ENCODE measurements at places on chromosomes 3 and 15. TPM values are rescaled to one million over a fixed set of nuclear protein-coding genes. Genes with fewer than 3 reads are reported as not detected.

DNA sequence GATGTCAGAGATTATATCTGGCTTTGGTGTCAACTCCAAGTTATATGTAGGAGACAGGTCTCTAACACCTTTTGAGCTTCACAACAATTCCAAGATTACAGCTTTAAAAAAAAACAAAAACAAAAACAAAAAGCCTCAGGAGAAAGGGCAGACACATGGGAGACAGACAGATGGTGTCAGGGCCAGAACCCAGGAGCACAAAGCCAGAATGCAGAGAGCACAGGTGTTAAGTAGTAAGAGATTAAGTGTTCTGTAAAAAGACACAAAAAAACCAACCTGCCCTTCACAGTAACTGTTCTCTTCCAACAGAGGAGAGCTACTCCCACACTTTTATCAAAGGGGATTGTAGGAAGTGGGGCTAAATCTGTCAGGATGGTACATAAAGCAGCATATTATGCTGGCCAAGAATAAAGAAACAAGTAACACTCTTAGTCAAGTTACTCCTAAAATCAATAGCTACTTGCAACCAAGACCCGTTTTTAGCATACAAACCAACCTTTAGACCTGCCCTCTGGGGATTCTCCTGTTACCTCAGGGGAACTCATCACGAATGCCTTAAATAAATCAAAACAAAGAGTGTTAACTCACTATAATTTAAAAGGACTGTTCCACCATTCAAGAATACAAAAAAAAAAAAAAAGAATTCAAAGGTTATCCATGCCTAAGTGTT, 5.9 kb downstream of the CPEB1 start:
- no peak for DNase-seq

LIPC gene
- total RNA-seq: not detected

- DNase-seq: no peak
Measured at GRCh38 chr3:118803096-118803476, 231.6 kb downstream of the IGSF11 start.

PCSK6 gene
- 18.0 TPM for total RNA-seq

DNA sequence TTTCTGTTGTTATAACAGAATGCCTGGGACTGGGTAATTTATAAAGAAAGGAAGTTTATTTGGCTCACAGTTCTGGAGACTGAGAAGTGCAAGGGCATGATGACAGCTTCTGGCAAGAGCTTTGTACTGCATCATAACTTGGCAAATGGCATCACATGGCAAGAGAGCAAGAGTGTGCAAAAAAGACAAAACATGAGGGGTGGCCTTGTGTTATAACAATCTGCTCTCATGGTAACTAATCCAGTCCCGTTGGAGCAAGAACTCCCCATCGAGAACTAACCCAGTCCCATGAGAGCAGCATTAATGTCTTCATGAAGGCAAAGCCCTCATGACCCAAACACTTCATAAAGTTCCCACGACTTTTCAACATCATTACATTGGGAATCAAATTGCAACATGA, 23.2 kb downstream of the SCN11A start:
- DNase-seq: no peak

GRCh38 chr3:58234516-58234931, 3.1 kb upstream of the ABHD6 start:
- DNase-seq: no peak

DNA sequence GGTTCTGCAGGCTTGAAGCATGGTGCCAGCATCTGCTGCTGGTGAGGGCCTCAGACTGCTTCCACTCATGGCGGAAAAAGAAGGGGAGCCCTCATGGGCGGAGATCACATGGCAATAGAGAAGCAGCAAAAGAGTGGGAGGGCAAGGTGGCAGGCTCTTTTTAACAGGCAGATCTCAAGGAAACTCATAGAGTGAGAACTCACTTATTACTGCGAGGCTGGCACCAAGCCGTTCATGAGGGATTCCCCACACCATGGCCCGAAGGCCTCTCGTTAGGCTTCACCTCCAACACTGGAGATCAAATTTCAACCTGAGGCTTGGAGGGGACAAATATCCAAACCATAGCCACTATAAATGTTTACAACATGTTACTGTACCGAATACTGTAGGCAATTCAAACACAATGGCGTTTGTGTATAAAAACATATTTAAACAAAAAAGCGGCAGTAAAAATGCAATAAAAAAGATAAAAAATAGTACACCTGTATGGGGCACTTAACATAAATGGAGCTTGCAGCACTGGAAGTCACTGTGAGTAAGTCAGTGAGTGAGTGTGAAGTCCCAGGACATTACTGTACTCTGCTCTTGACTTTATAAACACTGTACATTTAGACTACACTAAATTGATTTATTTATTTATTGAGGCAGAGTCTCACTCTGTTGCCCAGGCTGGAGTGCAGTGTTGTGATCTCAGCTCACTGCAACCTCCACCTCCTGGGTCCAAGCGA, 18.8 kb upstream of the MOBP start:
- no peak for DNase-seq

STAB1 gene
- total RNA-seq: 149 TPM

- DNase-seq: no peak
Measured at GRCh38 chr15:37138591-37139215, 38.4 kb upstream of the MEIS2 start.

GRCh38 chr3:188868803-188869202, 303.0 kb upstream of the TPRG1 start:
- no peak for DNase-seq

- DNase-seq: peak; percentile 32
Measured at GRCh38 chr3:120561251-120562045, 34.7 kb upstream of the NDUFB4 start.

DNA sequence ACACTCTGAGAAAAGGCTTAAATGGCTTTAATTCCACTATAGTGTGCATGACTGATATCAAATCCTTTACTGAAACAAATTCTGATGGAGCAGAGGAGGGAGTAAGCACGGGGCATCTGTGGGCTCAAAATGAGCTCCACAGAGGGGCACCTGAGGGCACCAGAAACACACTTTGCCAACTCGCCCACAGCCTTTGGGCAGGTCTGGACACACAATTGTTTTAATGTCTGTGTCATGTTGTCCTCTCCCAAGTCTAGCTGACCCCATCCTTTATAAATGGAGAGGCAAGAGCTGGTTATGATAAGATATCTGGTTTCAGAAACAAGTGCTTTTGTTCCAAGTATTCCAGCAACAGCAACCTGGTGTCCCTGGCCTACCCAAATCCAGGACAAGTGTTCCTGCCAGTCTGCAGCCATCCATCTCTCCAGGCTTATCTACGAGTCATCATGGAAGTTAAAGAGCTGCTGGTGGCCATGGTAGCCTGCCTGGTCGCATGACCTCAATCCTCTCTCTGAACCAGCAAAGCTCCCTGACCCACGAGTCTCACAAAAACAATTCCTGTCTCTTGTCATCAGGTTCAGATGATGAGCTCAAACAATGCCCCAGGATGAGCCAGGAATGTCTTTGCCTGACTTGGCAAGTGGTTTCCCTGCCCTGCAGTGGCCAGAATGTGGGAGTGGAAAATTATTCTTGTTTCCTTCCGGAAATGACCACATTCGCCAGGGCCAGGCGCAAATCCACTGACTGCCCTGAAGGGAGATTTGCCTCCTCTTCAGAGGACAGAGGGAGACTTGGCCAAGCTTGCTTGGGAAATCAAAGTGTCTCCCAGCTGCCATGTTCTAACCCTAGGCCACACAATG, 64.4 kb upstream of the TPM1 start:
- no peak for DNase-seq

- DNase-seq: no peak
Measured at GRCh38 chr3:103203441-103203840, 768.6 kb downstream of the ZPLD1 start.

DNA sequence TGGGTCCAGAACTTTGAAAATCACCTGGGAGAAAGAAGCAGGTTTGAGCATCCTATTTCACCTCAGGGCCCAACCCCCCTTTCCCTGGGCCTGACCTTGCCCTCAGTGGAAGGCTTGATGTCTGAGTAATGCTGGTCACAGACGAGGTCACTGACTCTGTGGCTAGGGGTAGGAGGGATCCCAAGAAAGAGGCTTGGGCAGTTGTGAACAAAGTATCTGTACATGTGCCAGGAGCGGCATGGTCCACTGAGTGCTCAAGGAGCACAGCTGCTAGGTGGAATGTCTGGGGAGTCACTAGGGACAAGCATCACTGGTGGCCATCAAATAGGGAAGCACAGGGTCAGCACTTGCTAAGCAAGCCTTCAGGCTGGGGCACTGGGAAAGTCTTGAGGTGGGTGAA, 7.3 kb downstream of the CCDC71 start:
- no peak for DNase-seq

RPLP1 gene
- total RNA-seq: 624 TPM

- DNase-seq: no peak
Measured at GRCh38 chr15:90205886-90206285, 4.8 kb downstream of the SEMA4B start.

FSD2 gene
- 1.6 TPM for total RNA-seq

PLCL2 gene
- total RNA-seq: 21.9 TPM

- DNase-seq: no peak
Measured at GRCh38 chr15:52101542-52102323, 10.8 kb downstream of the BCL2L10 start.

DNA sequence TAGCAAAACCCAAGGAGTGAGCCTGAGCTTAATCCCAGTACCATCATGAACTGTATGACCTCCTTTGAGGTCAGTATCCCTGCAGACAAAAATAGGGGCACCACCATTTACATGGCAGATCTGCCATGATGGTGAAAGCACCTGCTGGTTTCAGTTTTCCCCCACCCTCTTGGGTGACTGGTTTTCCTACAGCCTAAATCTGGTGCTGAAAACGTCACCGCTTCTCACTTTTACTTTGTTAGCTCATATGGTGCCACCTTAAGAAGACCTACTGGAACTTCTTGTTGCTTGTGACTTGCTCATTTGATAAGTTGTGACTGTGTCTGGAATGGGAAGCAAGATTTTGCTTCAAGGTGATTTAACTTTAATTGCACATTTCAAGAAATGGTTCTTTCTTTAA, 5.1 kb downstream of the PPP1R2 start:
- no peak for DNase-seq

DNA sequence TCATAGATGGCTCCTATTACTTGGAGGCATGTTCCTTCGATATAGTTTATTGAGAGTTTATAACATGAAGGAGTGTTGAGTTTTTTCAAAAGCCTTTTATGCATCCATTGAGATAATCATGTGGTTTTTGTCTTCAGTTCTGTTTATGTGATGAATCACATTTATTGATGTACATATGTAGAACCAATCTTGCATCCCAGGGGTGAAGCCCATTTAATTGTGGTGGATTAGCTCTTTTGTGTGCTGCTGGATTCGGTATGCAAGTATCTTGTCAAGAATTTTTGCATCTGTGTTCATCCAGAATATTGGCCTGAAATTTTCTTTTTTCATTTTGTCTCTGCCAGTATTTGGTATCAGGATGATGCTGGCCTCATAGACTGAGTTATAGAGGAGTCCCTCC, 81.0 kb downstream of the NAALADL2 start:
- no peak for DNase-seq

DNA sequence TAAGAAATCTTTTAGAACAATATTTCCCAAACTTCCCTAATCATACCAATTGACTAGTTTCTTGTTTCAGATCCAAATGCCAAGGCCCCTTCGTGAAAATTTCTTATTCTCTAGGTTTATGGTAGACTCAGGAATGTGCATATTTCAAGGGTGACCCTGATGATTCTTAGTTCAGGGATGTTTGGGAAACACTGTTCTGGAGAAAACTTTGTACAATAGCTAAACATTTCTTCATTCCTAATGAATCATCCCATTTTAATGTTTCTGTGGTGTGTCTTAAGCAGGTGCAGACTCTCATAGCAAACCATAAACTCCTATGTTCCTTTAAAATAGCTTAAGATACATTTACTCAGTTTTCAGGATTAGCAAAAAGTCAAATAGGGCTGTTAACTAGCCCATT, 314.5 kb downstream of the TIGIT start:
- no peak for DNase-seq

- no peak for DNase-seq
Measured at GRCh38 chr3:157077565-157077991, 82.4 kb downstream of the CCNL1 start.

DNA sequence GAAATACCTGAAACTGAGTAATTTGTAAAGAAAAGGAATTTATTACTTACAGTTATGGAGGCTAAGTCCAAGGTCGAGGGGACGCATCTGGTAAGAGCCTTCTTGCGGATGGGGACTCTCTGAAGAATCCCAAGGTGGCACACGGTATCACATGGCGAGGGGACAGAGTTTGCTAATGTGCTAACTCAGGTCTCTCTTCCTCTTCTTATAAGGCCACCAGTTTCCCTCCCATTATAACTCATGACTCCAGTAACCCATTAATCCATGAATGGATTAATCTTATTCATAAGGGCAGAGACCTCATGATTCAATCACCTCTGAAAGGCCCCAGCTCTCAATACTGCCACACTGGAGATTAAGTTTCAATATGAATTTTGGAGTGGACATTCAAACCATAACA, 15.7 kb downstream of the ZBED2 start:
- DNase-seq: no peak

GRCh38 chr3:18633002-18633401, 207.9 kb upstream of the SATB1 start:
- DNase-seq: no peak

GRCh38 chr15:40489274-40490175, 18.7 kb downstream of the CHST14 start:
- DNase-seq: no peak

HACD2 gene
- 55.9 TPM for total RNA-seq

DNA sequence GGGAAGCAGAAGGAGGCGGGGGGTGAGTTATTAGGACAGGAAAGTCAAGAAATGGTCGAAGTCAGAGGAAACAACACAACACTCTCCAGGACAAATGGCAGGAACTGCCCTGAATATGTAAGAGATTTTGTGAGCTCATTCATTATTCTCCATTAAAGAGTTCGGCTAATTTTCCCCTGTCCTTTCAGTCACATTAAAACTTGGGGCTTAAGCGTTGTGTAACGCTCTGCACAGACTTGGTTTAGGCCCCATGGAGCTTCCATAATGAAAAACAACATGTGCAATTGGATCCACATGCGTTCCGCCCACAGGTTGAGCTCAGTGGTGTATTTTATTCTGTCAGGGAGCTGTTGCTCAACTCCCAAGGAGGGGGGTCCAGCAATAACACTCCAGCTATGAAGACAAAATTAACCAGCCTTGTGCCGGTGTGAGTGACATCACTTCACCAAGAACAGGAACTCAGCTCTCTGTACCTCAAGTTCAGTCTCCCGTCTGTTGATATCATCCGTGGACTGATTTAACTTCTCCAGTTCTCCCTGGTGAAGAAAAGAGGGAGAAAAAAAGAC, 2.3 kb downstream of the SH3BP5 start:
- peak; percentile 67 for DNase-seq

DNA sequence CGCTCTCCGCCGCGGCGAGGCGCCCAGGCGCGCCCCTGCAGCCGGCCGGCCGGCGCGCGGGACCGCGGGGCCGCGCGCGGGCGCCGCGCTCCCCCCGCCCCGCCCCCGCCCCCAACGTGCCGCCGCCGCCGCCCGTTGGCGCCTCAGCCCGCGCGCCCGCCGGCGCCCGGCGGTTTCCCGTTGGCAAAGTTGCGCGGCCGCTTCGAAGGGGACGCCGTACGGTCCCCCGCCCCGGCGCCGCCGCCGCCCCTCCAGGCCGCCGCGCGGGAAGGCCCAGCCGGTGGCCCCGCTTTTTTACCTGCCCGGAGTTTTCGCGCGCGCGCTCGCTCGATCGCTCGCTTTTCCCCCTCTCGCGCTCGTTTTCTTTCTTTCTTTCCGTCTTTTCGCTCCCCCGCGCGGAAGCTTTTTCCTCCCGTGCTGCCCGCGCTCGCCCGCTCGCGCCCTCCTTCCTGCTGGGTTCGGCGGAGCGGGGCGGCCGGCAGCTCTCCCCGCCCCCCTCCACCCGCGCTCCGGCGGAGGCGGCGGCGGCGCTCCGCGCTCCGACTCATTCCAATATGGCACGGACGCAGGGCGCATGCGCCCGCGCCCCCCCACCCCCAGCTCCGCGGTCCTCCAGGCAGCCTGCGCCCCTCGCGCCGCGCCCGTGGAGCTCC, at the start of gene SFMBT1:
Gene SFMBT1, minus strand, starts transcription at position 556 of the 653 bp plus-strand sequence. CDS start 76,945 bp downstream, outside the sequence.
- peak; percentile 31 for DNase-seq
